ENCODE measurements at places on chromosomes 16 and 17. TPM values are rescaled to one million over a fixed set of nuclear protein-coding genes. Genes with fewer than 3 reads are reported as not detected.

CMTR2 gene
- 12.0 TPM for total RNA-seq

NKD1 gene
- 0.22 TPM for total RNA-seq

DNAI2 gene
- total RNA-seq = not detected

IRX3 gene
- total RNA-seq = 40.6 TPM

SLC5A11 gene
- total RNA-seq = 0.66 TPM

CLDN7 gene
- not detected for total RNA-seq

DNA sequence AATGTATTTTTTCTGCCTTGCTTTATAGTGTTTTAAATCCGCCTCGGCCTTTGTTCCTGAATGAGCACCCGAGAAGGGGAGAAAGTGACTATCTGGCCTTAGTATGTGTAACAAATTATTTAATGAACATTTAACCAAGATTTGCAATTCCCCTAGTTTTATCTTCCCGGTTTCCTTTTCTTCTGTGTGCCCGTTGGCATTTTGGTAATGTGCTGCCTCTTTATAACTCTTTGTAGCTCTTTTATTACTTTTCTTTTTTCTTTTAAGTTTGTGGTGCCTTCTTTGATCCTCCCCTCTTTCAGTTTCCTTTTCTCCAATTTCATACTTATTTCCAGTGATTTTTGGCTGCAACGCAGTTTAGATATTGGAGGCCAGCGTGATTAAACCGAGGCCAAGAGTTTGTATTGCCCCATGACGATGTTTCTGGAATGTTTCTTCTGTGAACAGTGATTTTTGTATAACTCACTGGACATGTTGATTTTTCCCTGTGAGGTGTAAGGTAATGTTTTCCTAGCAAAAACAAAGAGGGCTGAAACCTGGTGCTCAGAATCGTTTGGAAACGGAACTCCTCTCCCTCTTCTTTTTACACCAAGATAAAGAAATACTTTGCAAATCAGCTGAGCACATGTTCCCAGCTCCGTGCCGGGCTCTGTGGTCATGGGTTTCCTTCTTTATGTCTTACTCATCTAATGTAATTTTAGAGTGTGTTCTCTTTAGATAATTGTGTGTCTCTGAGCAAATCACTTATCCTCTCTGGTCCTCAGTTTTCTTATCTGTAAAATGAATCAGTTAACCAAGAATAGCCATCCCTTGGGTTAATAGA is 344.3 kb downstream of the WWOX start:
- no peak overlapping the region for H3K4me3 ChIP-seq
- H3K27me3 ChIP-seq = no peaks in the 10 kb centered on the region
- H3K27ac ChIP-seq = no peak overlapping the region
- no peaks in the 10 kb centered on the region for H3K4me1 ChIP-seq

GRCh38 chr17:19357351-19357750 is 5.2 kb downstream of the B9D1 start:
- DNase-seq = no peak
- peaks cover 4% of the 10 kb centered on the region for H3K4me1 ChIP-seq
- no peak overlapping the region for H3K27ac ChIP-seq
- H3K36me3 ChIP-seq = no peaks in the 10 kb centered on the region
- H3K4me3 ChIP-seq = no peak overlapping the region

DNA sequence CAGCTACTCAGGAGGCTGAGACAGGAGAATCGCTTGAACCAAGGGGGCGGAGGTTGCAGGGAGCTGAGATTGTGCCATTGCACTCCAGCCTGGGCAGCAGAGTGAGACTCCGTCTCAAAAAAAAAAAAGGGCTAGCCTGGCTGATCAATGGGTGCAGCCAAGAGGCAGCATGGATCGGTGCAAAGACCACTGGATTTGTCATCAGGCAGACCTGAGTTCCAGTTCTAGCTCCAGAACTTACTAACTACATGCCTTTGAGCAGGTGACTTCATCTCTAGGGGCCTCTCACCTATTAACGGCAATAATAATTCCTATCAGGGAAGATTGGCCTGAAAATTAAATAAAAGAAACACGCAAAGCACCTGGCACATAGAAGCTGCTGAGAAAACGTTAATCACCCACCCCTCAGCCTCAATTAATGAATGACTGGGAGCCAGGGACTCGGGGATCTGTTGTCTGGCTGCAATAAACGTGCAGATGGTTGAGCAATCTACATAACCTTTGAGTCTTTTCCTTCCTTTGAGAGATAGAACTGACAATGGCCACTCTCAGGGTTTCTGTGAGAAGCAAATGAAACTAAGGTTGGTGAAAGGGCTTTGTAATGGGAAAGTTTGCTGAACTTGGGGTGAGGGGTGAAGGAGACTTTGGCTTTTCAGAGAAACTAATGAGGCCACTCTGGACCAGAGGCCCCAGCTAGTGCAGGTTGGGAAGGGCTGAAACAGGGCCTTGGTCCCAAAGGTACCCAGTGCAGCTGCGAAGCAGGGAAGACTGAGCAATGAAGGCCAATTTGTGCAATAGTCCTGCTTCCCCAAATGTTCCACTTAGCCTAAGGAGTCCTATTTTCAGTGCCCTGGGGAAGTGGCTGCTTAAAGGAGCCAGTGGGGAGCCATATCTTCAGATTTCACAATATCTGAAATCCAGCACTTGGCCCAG is 7.6 kb downstream of the SEZ6L2 start:
- peaks cover 3% of the 10 kb centered on the region for H3K27me3 ChIP-seq
- no peak for DNase-seq
- no peak overlapping the region for H3K4me3 ChIP-seq
- H3K36me3 ChIP-seq = no peaks in the 10 kb centered on the region
- no peak overlapping the region for H3K27ac ChIP-seq
- no peaks in the 10 kb centered on the region for H3K4me1 ChIP-seq

DNA sequence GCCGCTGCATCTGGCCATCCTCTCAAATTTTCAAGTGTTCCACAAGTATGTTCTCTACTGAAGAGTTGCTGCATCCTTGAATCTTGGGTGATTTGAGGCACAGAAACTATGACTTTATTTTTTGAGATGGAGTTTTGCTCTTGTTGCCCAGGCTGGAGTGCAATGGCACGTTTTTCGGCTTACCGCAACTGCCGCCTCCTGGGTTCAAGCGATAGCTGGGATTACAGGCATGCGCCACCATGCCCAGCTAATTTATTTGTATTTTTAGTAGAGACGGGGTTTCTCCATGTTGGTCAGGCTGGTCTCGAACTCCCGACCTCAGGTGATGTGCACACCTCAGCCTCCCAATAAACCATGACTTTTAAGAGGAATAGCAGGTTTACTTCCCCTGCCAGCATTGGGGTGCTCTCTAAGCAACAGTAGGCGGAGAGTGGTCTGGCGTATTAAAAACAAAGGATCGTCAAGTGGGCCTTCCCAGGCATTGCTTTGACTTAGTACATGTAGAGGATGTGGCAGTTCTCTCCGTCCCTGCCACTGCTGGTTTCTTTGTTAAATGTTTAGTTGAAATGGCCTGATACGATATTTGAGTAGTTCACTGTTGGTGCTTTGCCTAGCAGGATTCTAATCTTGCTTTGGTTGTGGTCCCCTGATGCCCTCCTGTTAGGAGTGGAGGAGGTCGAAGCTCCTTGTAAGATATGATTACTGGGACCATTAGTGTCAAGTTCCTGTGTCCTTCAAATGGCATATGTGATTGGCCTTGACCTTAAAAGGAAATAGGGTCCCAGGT is 9.5 kb downstream of the PYCARD start:
- H3K36me3 ChIP-seq = peaks cover 90% of the 10 kb centered on the region
- DNase-seq = no peak
- H3K4me1 ChIP-seq = no peaks in the 10 kb centered on the region
- no peaks in the 10 kb centered on the region for H3K27me3 ChIP-seq
- H3K4me3 ChIP-seq = no peak overlapping the region

GRCh38 chr16:62240722-62241121 is 204.5 kb upstream of the CDH8 start:
- no peak overlapping the region for H3K27ac ChIP-seq
- DNase-seq = no peak
- no peaks in the 10 kb centered on the region for H3K4me1 ChIP-seq
- no peak overlapping the region for H3K4me3 ChIP-seq

- H3K36me3 ChIP-seq = peaks cover 12% of the 10 kb centered on the region
- no peak overlapping the region for H3K4me3 ChIP-seq
- no peak overlapping the region for H3K27ac ChIP-seq
Measured at GRCh38 chr16:69799611-69800031, 37.5 kb downstream of the WWP2 start.

DNA sequence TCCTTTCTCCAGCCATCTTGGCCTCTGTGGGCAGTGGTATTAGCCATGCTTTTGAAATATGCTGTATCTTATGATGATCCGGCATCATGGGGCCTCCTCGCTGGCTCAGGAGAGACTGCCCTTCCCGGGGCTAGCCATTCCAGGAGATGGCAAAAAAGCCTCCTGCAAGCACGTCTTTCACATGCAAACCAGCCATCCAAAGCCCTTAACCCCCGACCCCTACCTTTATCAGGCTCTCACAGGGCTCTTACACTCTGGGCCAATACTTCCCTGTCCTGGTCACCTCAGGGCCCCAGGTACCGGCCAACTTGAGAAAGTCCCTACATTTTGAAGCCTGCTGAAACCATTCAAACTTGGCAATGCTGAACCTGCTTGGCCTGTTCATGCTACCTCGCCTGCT is 36.4 kb downstream of the MYH13 start:
- H3K27me3 ChIP-seq = no peaks in the 10 kb centered on the region
- DNase-seq = no peak
- H3K36me3 ChIP-seq = no peaks in the 10 kb centered on the region

- H3K27ac ChIP-seq = no peak overlapping the region
- peaks cover 30% of the 10 kb centered on the region for H3K4me1 ChIP-seq
- DNase-seq = no peak
- H3K27me3 ChIP-seq = no peaks in the 10 kb centered on the region
Measured at GRCh38 chr17:55263569-55264277, 1.0 kb upstream of the HLF start.

DNA sequence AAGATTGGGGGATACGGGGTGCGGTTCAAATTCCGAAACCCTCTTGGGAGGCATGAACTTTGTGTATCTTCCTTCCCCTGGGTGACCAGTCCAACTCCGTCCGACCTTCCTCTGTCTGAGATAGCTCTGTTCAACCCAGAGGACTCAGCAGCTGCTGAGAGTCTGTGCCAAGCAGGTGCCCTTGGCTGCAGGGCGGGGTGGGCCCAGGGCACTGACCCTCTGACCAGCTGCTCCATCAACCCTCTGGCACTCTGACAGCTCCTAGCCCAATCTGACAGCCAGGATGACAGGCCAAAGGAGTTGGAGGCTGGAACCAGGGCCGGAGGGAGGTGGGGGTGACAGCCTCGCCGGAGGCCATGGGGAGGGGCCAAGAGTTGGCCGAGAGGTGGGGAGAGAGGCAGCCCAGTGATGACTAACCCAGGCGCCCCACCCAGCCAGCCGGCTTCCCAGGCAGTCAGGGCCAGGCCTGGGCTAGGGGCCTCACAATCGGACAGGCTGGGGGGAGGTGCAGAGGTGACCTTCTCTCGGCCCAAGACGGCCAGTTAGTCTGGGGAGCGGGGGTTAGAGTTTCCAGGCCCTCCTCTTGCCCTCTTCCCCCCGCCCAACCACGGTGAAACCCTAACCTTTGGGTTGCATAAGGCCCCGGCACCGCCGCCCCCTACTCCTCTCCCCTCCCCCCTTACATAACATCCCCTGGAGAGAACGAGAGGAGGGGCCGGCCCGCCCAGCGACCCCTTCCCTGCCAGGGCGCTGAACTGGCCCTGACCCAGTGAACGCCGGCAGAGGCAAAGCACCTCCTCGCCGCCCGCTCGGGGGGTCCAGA is 5.0 kb upstream of the TLCD2 start:
- DNase-seq = peak; percentile 99
- H3K4me3 ChIP-seq = peak overlapping the region; percentile 91
- H3K27ac ChIP-seq = peak overlapping the region; percentile 99
- H3K27me3 ChIP-seq = no peaks in the 10 kb centered on the region

DNA sequence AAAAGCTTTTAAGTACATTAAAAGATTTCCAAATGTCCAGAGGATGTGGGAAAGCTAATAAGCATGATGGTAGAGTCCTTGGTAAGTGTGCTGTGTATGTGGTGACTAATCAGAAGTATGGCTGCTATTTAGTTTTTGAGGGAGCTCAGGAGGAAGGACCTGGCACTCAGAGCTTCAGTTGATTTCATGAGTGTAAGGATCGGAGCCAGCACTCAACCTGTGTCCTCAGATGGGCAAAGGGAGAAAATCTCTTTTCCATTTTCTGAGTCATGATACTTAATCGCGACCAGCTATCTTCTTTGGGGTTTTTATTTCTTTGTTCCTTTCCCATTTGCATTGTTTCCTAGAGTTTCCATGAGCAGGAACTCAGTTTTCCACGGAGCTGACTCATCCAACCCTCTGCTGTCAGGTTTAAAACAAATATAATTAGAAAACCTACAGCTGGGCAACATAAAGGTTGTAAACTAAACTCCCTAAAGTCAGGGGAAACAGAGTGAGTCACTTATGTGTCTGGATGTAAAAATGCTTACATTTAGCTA is 125.4 kb downstream of the MAP2K6 start:
- DNase-seq = no peak
- H3K27ac ChIP-seq = no peak overlapping the region
- H3K27me3 ChIP-seq = no peaks in the 10 kb centered on the region
- no peaks in the 10 kb centered on the region for H3K4me1 ChIP-seq
- no peak overlapping the region for H3K4me3 ChIP-seq

GRCh38 chr16:88416686-88417085 is 33.9 kb downstream of the ZNF469 start:
- no peak overlapping the region for H3K4me3 ChIP-seq
- DNase-seq = no peak
- no peaks in the 10 kb centered on the region for H3K4me1 ChIP-seq
- H3K36me3 ChIP-seq = no peaks in the 10 kb centered on the region
- no peaks in the 10 kb centered on the region for H3K27me3 ChIP-seq

GRCh38 chr17:48892940-48893645 is 506 bp downstream of the ATP5MC1 start:
- H3K27me3 ChIP-seq = no peaks in the 10 kb centered on the region
- peak overlapping the region; percentile 66 for H3K4me3 ChIP-seq
- H3K36me3 ChIP-seq = peaks cover 21% of the 10 kb centered on the region

- peaks cover 10% of the 10 kb centered on the region for H3K4me1 ChIP-seq
- H3K27me3 ChIP-seq = no peaks in the 10 kb centered on the region
- no peak overlapping the region for H3K4me3 ChIP-seq
- no peak for DNase-seq
- no peak overlapping the region for H3K27ac ChIP-seq
- no peaks in the 10 kb centered on the region for H3K36me3 ChIP-seq
Measured at GRCh38 chr16:88913001-88913612, 46.6 kb upstream of the PABPN1L start.
